ENCODE measurements at places on chromosomes 2 and 18. TPM values are rescaled to one million over a fixed set of nuclear protein-coding genes. Genes with fewer than 3 reads are reported as not detected.

- DNase-seq, result peak; percentile 58
Observed at GRCh38 chr2:241617431-241618154, 19.4 kb downstream of the THAP4 start.

- DNase-seq, result no peak
Observed at GRCh38 chr2:101047075-101047766, 45.1 kb downstream of the RPL31 start.

GRCh38 chr2:2244508-2244907, 86.6 kb downstream of the MYT1L start:
- no peak for DNase-seq

- DNase-seq, result no peak
Observed at GRCh38 chr2:205688417-205689200, 6.3 kb downstream of the NRP2 start.

OTOS gene
- not detected for total RNA-seq

GRCh38 chr2:183011743-183012142, 26.5 kb downstream of the NCKAP1 start:
- DNase-seq, result no peak

COX5B gene
- total RNA-seq, result 192 TPM

GRCh38 chr2:231170055-231170454, 28.4 kb upstream of the ARMC9 start:
- DNase-seq, result no peak

GRCh38 chr18:49692906-49693716, 120.2 kb downstream of the ACAA2 start:
- no peak for DNase-seq

DNA sequence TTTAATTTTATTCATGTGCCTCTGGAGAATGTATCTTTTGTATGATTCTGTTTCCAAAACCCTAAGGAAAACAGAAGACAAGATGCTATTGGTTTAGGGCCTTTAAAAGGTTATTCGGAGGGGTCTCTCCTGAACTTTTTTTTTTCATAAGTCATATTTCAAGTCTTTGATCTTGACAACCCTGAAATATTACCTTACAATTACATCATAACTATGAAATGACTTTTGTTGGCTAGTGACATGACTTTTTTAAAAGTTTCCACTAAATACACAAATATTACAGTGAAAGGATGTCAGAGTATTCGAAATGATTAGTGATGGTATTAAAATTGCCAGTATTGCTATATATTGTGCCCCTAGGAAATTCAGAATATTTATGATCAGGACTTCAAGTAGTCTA, 31.8 kb upstream of the FZD7 start:
- DNase-seq, result no peak

GRCh38 chr18:59690996-59691395, 6.2 kb downstream of the CCBE1 start:
- no peak for DNase-seq

DNA sequence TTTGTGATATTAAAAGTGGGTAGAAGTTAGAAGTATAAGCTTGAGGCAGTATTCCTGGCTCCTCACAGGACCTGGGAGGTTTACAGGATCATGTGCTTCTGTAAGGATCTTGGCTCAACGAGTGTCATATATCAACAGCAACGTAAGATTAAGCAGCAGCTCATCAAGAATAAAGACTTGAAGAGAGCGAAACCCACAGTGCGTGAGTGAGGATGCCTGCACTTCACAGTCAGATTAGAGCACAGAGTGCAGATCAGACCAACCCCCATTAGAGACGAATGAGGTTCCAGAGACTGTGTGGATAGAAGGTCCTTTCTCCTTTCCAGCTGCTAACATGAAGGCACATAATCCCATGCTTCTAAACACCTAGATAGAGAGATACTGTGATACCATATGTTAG, 1656.7 kb upstream of the NXPH2 start:
- DNase-seq, result no peak

DNA sequence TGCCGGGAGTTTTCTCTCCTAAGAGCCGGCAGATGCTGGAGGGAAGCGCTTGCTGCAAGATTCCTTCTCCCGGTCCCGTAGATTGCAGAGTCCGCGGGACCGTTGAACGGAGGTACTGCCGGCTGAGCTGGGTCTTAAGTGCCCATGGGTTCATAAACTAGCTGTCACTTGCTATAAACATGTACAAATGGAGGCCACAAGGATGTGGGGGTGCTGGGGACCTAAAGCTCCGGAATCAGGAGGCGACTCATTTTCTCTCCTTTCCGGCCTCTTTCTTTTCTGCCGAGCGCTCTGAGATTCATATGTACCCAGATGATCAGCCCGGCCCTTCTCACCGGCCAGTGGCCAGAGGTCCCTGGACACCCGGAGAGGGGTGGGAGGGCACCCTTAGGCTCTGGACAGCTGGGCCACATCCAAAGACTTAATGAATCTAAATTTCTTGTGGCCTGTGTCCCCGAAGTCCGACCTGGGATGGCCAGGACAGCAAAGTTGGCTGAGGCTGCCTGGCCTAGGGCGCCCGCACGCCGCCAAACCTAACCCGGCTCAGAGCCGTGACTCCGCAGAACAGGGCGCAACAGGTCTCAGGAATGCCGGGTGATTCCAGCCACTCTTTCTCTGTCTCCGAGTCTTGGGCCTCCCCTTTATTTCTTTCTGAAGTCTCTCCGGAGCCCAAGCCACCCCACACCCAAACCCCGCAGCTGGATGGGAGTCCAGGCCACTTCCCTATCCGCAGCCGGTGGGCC, 2.4 kb upstream of the PAX3 start:
- DNase-seq, result no peak

COL4A3 gene
- total RNA-seq, result 0.13 TPM

PRSS56 gene
- not detected for total RNA-seq

QPCT gene
- not detected for total RNA-seq

- DNase-seq, result no peak
Observed at GRCh38 chr2:15993232-15993610, 52.9 kb downstream of the MYCN start.

- DNase-seq, result no peak
Observed at GRCh38 chr2:42046819-42047487, 868 bp upstream of the PKDCC start.

DNA sequence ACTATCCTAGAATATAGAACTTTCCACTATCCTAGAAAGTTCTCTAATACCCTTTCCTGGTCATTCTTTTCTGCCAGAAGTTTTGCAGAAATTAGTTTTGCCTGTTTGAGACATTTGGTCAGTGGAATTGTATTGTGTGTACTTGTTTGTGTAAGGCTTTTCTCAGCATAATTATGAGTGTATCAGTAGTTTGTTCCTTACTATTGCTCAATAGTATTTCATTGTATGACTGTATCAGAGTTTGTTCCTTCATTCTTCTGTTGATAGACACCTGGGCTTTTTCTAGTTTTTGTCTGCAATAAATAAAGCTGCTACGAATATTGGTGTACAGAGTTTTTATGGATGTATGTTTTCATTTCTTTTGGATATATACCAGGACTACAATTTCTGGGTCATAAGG, 27.2 kb downstream of the CCDC138 start:
- DNase-seq, result no peak

DNA sequence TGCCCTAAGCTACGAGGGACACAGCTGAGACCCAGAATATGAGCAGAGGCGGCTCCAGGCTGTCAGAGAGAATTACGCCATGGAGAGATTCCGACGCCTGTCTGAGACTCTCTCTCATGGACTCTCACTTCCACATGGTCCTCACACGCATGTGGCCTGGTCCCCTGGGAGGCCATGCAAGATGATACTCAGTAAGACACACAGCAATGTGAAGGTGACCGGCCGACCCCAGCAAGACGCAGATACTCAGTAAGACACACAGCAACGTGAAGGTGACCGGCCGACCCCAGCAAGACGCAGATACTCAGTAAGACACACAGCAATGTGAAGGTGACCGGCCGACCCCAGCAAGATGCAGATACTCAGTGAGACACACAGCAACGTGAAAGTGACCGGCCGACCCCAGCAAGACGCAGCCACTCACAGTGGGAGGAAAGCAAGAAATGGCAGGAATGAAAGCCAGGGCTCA, 400.8 kb upstream of the MYT1L start:
- DNase-seq, result no peak

DNA sequence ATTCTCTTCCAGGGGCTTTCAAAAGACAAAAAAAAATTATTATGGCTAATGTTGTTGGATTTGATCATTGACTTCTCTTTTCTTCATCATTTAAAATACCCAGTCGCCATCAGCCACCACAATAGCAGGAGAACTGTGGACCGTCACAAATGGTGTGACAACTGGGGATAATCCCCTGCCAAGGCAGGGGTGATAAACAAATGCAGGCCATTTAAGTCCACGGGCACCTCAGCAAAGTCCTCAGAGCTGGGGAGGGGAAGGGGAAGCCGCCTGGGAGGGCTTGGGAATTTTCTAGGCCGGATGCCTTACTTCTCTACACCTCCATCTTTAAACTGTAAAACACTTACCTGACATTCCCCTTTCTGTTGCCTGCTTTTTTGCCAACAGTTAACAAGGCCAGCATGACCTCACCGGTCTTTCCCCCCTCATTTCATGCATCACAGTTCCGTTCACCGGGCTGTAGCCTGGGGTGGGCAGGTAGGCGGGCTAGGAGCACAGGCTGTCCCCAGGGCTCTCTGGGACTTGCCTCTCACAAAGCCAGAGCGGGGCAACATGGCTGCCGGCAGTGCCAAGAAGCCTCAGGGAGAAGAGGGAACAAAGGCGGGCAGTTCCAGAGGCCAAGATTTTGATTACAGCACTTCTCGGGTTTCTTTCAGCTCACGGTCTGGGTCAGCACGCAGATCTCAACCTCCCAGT, 820.4 kb downstream of the BCL11A start:
- no peak for DNase-seq

KDM3A gene
- 91.8 TPM for total RNA-seq

DNA sequence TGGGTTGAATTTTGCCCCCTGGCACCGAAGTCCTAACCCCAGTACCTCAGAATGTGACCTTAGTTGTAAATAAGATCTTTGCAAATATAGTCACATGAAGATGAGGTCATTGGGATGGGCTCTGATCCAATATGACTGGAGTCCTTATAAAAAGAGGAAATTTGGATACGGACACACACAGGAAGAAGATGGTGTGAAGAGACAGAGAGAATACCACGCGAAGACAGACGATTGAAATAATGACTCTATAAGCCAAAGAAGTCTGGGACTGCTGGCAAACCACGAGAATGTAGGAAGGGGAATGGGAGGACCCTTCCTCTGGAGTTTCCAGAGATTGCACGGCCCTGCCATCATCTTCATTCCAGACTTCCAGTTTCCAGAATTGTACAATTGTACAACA, 98.6 kb downstream of the CPO start:
- no peak for DNase-seq

CFAP65 gene
- not detected for total RNA-seq

DNA sequence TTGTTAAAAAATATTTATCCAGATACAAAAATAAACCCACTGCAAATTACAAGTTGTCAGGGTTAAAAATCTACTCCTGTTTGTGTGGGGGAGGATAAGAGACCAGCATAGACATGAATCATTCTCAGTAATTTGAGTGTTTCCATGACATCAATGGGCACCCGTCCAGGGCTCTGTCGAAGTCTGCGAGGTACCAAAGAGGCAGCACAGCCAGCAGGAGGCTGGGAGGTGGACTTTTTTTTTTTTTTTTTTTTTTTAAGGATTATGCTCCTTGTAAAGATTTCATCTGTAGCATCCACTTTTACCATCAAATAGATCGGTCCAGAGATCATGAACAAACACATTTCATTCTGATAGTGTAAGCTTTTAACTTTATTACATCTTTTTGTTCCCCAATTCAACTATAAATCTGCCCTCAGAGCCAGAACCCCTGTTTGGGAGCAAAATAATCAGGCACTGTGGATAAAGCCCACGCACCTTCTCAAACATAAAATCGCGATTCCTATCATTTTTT, 182.0 kb downstream of the TCF4 start:
- no peak for DNase-seq

GCG gene
- not detected for total RNA-seq

GRCh38 chr2:105194022-105194675, 47.4 kb upstream of the GPR45 start:
- no peak for DNase-seq

GRCh38 chr2:44983836-44984604, 25.2 kb downstream of the SIX2 start:
- no peak for DNase-seq

- no peak for DNase-seq
Observed at GRCh38 chr2:105886029-105886454, 141.3 kb downstream of the NCK2 start.

Data from activated CD4-positive, alpha-beta memory T cell treated with anti-CD3 and anti-CD28 coated beads, Interleukin-2, amount 10 ng/mL, durations not matched to agents 7 days and 5 days (primary cell).